COR-L47 (cell line): ENCODE measurements at places on chromosomes 4 and X.

- DNase-seq, result no peak
Observed at GRCh38 chr4:40986375-40986774, 228.0 kb downstream of the APBB2 start.

- no peak for DNase-seq
Observed at GRCh38 chr4:184668511-184669114, 19.1 kb downstream of the PRIMPOL start.

- peak; percentile 47 for DNase-seq
Observed at GRCh38 chr4:98803251-98803650, 125.7 kb downstream of the EIF4E start.

DNA sequence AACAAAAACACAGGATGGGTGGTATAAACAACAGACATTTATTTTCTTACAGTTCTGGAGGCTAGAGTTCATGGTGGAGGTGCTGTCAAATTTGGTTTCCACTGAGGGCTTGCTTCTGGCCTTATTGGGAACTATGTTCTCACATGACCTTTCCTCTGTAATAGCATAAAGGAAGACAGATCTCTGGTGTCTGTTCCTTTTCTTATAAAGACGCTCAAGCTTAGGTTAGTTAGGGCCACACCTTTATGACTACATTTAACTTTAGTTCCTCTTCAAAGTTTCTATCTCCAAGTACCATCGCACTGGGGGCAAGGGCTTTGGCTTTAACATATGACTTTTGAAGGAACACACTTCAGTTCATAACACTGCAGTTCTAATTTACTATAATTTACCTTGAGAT is 543.8 kb upstream of the CPEB2 start:
- DNase-seq, result no peak

DNA sequence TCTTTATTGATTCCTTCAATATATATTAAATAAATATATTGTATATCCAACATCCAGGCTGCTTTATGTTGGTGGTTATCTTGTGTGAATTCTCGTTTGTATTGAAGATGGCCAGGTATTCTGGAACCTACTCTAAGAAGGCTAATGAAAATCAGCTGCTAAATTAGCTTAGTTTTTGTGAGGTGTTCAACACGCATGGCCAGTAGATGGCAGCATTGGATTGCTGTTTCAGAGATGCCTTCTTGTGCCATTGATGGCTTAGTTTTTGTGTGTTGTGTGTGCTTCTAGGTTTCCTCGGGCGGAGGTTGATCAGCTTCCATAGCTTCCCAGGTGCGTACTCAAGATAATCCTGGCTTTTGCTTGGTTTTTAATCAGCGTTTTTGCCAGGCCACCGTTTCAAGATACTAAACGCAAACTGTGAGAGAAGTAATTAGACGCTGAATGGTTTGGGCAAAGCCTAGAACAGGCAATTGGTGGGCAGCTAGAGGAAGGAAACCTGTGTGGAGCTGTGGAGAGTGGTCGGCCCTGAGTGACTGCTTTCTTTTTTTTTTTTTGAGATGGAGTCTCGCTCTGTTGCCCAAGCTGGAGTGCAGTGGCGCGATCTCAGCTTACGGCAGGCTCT is 15.1 kb downstream of the NOCT start:
- peak; percentile 76 for DNase-seq

- no peak for DNase-seq
Observed at GRCh38 chr4:14700544-14700943, 301.7 kb upstream of the CPEB2 start.

GRCh38 chr4:27763830-27764525 is 903.3 kb downstream of the STIM2 start:
- DNase-seq, result no peak

GRCh38 chr4:26648260-26648659 is 64.4 kb downstream of the TBC1D19 start:
- DNase-seq, result no peak
